SK-N-MC (cell line): ENCODE measurements at places on chromosomes 12 and 14.

- no peak for DNase-seq
Measured at GRCh38 chr12:5043589-5044419, at the start of gene KCNA5. KCNA5 (plus strand) TSS chr12:5043879; CDS start chr12:5044148, 269 bp downstream.

- no peak for DNase-seq
Measured at GRCh38 chr14:88369496-88369895, 16.0 kb upstream of the SPATA7 start.

- DNase-seq = no peak
Measured at GRCh38 chr12:92094751-92095161, 50.9 kb downstream of the BTG1 start.

DNA sequence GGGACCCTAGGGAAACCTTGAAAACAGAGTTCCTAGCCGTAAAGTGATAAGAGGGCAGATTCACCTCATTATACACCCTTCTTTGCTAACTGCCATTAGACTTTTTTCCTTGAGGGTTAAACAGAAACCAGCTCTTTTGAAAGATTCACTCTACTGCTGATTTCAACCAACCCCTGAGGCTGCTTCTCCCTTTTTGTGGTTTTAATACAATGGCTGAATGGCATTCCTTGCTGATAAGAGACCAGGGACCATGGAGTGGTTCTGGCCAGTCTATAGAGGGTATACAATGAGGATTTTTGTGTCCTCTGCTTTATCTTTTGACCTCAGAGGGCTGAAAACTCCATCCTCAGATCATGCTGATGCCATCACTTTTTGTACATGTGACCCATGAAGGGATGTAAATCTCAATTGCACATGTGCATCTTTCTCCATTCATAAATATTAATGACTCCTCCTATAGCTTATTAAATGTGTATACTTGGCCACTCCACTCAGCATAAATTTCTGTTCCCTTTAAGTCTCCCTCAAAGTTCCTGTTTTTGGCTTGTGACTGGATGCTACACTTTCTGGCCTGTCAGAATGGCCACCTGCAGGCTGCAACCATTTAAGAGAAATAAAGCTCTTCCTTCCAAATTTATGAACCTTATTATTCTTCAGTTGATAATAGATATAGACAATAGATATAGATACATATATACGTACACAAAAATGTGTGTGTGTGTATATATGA, 233.8 kb upstream of the SEL1L start:
- DNase-seq = no peak

- DNase-seq = no peak
Measured at GRCh38 chr12:72658615-72659014, 386.4 kb downstream of the TRHDE start.

- DNase-seq = no peak
Measured at GRCh38 chr12:104164634-104165033, 26.6 kb upstream of the NFYB start.

GRCh38 chr14:93742761-93743160, 45.5 kb downstream of the PRIMA1 start:
- DNase-seq = no peak

GRCh38 chr12:132228476-132229192, 84.4 kb downstream of the NOC4L start:
- no peak for DNase-seq

GRCh38 chr14:92323011-92323915, at the start of gene SLC24A4:
SLC24A4 (plus strand) TSS chr14:92323165; CDS start chr14:92323831, 666 bp downstream.
- no peak for DNase-seq

DNA sequence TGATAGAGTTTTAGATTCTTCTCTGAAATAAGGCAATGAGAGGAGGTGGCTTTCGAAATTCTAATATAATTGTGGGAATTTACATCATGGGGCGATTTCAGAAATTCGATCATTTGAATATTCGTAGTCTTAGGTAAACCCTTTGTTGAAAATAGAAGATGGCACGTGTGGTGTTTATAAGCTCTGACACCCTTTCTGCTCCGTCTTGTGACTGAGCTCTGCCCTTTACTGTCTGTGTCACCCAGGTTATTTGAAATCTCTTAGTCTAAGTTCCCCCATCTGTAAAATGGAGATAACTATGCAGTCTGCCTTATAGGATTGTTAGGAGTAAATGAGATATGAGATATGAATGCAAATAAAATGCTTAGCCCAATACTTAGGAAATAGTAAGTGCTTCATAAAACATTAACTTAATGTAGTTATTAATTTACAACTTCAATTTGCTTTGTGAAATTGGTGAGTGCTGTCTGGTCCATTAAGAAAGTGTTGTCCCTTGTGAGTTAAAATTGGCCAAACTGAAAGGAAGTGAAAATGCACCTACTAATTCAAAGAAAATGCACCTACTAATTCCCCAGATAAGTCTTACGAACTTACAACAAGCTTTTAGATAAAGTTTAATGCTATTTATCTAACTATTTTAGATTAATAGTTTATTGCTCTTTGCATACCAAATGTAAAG, 1.5 kb downstream of the BMAL2 start:
- DNase-seq = no peak

GRCh38 chr12:15701631-15702156, 87.5 kb downstream of the EPS8 start:
- no peak for DNase-seq

GRCh38 chr14:44112774-44113460, 394.2 kb downstream of the FSCB start:
- no peak for DNase-seq

DNA sequence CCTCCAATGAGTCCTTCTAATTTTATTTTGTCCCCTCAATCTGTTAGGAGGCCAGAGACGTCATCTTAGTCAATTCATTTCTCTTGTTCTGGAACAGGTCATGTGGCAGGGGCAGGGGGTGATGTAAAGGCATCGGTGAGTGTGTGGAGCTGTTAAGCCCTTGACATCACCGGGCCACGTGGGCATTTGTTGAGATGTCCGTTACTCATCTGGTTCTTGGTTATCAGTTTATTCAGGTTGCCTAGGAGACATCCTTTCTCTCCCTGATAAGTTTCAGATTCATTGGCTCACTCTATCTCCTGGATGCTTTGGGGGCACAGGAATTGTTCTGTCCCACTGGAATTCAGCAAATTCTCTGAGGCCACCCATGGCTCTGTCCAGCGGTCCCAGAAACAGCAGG, 33.6 kb upstream of the SEL1L start:
- DNase-seq = no peak

DNA sequence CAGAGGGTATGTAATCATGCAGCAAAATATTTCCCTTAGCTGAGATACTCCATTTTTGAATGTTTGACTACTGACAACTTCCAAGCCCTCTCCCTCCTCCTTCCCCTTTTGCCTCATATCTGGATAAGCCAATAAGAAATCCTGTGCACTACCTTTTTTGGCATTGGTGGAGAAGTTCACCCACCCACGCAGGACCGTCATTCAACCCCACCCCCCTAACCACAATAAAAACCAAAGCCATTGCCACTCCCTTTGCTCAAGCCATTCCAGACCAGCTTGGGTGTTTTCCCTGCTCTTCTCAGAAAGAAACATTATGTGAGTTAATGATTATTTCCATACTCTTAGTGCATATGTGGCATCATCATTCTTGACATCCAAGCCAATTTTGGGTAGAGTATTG, 176.7 kb downstream of the PTPN11 start:
- no peak for DNase-seq

DNA sequence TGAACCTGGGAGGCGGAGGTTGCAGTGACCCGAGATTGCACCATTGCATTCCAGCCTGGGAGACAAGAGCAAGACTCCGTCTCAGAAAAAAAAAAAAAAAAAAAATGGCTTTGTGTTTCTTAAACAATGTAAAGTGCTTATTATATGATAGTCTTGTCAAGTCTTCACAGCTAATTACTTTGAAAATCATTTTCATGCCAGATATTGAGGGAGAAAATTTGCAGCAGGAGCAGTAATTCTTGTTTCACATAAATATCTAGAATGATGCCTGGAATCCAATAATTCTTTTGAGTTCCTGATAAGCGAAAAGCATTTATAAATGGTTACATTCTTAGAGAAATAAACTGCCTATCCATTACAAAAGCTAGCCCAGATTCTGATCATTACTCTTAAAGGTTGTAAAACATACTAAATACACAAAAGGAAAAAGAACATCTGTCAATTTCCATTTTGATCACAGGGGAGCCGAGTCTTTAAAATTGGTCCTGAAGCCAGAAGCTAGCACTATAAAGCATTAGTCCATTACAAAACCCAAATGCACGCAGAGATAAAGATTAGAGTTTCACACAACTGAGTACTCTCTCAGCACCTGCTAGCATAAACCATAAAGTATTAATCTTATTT, 50.3 kb downstream of the IFT81 start:
- no peak for DNase-seq

DNA sequence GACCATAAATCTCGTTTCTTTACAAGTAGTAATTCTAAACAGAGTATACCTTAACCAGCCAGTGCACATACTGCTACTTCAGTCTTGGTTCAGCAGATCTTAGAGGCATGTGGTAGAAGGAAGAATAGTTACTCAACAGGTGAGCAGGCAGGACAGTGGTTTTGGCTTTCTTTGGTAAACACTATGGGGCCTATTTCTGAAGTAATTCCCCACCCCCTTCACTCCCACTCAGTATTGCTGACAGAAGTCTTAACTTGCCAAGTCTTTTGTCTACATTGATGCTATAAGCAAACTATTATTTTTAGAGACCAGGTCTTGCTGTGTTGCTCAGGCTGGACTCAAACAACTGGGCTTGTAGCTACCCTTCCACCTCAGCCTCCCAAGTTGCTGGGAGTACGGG, 68.5 kb downstream of the FBXO34 start:
- no peak for DNase-seq

DNA sequence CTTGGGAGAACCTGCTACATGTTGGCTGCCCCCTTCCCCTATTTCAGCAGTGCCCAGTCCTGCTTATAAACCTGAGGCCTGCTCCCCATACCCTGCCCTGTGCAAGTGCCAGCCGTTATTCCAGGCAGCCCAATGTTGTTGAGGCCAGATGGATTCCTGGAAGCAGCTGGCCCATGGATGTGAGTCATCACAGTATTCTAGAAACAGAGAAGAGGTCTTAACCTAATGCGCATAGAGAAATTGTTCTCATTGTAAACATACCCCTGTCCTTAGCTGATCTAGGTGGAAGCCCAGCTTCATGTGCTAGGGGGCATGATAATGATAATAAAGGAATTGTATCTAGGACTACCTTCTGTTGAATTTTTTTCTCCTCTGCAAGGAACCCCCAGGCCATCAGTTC, 69.7 kb downstream of the TSPAN11 start:
- DNase-seq = no peak

- no peak for DNase-seq
Measured at GRCh38 chr12:82524641-82525040, 162.1 kb upstream of the TMTC2 start.

DNA sequence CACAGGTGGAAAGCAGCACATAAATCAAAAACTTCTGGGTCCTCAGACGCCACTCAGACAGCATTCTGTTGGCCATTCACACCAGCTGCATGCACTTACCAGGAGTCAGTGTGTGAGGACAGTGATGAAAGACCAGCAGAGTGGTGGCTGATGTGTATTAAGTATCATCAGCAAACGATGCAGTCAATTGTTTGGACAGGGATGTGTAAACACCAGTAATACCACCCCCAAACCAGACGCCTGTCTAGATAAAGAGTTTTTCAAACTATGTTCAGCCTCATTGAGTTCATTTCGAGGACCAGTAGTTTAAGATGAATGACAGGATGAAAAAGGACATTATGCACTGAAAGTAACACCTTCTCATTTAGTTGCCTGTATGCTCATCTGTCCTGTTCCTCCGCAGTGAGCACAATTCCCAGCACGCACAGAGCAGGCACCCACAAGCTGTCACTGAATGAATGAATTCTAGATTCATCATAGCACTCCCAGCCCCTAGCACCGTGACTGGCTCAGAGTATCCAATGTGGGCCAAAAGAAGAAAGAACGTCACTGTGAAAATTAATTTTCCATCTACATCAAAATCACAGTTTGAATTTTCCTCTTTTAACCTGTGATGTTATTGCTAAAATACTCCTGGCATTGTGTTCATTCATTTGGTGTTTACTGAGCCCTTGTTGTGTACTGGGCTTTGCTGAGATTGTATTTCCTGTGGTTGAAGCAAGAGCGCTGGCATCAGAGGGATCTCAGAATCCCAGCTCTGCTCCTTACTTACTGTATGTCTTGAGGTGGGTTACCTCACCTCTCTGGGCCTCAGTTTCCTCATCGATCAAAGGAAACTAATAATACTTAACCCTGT, 124.8 kb upstream of the NOS1 start:
- DNase-seq = no peak

GRCh38 chr12:120851944-120852343, 52.2 kb downstream of the SPPL3 start:
- no peak for DNase-seq

GRCh38 chr14:101884934-101885576, 79.3 kb upstream of the DYNC1H1 start:
- no peak for DNase-seq

- no peak for DNase-seq
Measured at GRCh38 chr14:61455351-61455750, 134.0 kb downstream of the PRKCH start.

DNA sequence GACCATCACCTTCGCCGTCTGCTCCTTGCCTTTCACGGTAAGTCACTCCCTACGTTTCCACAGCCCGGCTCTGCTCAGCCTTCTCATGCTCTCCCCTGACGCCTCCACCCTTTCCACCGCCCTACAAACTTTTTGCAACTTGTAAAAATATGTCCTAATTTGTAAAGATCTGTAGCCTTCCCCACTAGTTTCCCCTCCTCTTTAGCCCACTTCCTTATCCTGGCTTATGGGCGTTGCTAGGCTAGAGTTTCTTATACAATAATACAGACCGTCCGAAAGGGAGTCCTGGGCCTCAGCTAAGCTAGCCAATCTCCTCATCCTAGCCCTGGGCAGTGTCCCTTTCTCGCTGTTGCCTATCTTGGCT, 1.2 kb downstream of the PTGER2 start:
- no peak for DNase-seq

DNA sequence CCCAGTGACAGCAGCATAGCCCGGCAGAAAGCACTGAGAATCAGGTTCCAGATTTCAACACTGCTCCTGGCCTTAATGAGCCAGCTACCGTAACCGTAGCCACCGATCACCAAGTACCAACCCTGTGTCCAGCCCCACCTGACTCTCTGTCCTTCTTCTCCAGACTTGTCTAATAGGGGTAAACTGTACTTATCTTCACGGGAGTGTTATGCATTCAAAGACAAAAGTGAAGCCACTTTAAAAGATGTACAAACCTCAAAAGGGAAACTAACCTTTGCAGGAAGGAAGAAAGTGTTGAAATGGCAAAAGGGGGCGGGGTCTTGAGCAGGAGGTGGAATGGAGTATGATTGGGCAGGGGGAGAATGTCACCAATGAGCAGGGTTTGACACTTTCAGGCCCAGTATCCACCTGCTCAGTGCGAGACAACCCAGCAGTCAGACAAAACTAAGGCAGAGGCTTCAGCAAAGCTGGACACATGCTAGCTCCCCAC, 226.1 kb downstream of the CHST11 start:
- DNase-seq = no peak

GRCh38 chr14:74962046-74962445, 6.6 kb upstream of the PGF start:
- DNase-seq = no peak

DNA sequence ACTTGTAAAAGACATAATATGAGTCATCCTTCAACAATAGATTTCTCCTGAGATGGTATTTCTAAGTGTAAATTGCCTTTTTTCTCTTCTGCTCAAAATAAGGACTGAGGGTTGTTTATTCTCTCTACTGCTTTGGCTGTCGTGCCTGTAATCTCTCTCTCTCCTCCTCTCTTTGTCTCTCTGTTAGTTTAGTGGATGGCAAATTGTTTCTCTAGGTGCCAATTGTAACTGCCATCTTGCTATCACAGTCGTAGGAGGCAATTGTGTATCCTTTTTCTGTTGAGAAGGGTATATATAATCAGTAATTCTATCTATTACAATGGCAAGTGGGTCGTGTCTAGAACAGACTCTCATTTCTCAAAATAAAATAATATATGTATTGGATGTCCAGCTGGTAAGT, 545.0 kb upstream of the FBXO33 start:
- no peak for DNase-seq

- peak; percentile 14 for DNase-seq
Measured at GRCh38 chr12:1544996-1545700, 49.2 kb downstream of the FBXL14 start.
